ENCODE measurements at places on chromosomes 12 and 14.

DNA sequence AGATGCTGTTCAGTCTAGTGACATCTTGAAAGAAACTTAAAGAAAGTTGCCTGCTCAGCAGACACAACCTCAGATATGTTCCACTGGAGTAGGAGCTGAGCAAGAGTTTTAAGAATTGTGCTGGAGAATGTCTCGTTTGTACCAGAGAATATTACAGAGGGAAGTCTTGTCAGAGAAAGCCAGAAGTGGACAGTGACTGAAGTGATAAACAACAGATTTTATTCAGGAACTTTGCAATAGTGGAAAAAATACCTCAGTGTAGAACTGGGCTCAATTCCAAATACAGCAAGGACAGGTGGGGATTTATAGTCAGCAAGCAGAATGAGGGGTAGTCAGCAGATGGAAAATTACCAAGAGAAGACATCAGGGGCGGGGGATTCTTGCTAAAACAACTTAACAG is 18.6 kb downstream of the ZDHHC17 start:
- no peak for DNase-seq

GRCh38 chr12:52306731-52307130 is 14.5 kb downstream of the KRT83 start:
- DNase-seq, result no peak

DNA sequence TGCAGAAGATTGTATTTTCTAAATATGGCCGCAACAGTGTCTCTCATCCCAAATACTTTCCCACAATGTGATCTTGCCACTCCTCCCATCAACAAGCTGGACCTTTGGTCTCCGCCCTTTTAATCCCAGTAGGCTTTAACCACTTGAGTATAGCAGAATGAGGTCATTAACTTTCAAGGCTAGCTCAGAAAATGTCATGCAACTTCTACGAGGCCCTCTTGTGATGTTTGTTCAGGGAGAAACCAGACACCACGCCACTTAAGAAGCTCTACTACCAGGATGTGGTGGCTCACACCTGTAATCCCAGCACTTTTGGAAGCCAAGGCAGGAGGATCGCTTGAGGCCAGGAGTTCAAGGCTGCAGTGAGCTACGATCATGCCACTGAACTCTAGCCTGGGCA is 20.1 kb upstream of the OR6J1 start:
- peak; percentile 58 for DNase-seq

- no peak for DNase-seq
Measured at GRCh38 chr14:35351897-35352273, 52.7 kb downstream of the NFKBIA start.

GRCh38 chr12:84825149-84825548 is 87.5 kb downstream of the SLC6A15 start:
- peak; percentile 24 for DNase-seq

- DNase-seq, result no peak
Measured at GRCh38 chr12:105092336-105092735, 8.1 kb upstream of the ALDH1L2 start.

- no peak for DNase-seq
Measured at GRCh38 chr12:52697058-52697582, 6.2 kb downstream of the KRT77 start.

- no peak for DNase-seq
Measured at GRCh38 chr12:15544589-15544988, 222.3 kb downstream of the PTPRO start.

GRCh38 chr12:43283206-43283605 is 268.8 kb downstream of the ADAMTS20 start:
- no peak for DNase-seq

GRCh38 chr12:106080041-106080790 is 58.5 kb downstream of the NUAK1 start:
- DNase-seq, result peak; percentile 24

- DNase-seq, result no peak
Measured at GRCh38 chr12:47846294-47846996, 26.7 kb upstream of the HDAC7 start.

- DNase-seq, result no peak
Measured at GRCh38 chr14:99808515-99808914, 15.3 kb downstream of the EML1 start.

- peak; percentile 40 for DNase-seq
Measured at GRCh38 chr12:90064852-90065801, 356.5 kb upstream of the ATP2B1 start.

DNA sequence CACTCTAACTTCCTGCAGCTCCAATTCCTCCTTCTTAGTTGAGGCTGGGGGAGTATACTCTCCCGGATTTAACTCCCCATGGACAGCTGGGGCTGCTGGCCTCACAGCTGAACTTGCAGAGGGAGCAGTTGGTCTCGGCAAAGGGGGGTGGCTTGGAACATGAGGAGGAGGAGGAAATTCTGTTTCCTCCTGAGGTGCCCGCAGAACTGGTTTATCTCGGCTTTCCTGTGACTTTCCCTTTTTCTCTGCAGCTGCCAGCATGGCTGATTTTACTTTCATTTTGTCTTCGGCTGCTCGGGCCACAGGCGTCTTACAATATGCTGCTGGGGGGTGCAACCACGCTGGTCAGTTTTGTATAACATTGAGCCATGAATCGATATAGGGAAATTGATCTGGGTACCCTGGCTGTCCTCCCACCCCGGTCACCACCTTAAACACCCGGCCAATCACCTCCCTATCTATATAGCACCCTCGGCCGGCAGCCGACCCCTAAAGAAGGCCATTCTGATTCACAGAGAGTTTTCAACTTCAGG is 1317.6 kb downstream of the TMEM121 start:
- peak; percentile 27 for DNase-seq

- no peak for DNase-seq
Measured at GRCh38 chr12:110744151-110744571, 1.5 kb upstream of the PPP1CC start.

DNA sequence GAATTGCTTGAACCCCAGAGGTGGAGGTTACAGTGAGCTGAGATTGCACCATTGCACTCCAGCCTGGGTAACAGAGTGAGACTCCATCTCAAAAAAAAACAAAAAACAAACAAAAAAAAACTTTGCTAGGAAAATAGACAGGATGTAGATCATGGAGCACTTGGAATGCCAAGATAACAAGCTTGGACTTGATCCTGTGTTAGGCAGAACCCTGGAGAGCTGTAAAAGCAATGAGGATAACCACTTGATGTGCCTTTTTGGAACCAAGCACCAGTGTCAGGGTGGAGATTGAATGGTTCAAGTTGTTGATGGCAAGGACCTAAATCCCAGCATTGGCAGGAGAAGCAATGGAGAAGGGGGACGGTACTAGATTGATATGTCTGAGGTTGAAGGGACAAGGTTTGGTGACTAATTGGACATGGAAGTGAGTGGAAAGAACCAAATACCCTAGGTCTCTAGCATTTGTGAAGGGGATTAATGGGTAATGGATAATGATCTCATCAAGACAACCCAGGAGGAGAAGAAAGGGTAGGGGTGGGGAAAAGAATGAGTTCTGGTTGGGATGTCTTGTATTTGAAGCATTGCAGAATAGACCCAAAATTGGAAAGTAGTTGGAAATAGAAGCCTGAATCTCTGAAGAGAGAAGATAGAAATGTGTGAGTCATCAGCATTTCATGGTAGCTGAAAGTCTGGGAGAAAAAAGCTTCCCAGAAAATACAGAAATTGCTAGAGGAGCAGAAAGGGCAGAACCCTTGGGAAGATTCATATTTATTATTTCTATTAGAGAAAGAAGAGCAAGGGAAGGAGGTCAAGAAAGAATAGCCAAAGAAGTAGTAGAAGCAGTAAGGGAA is 176.7 kb downstream of the NUAK1 start:
- DNase-seq, result no peak

- DNase-seq, result peak; percentile 37
Measured at GRCh38 chr12:89353823-89354611, 1.7 kb upstream of the DUSP6 start.

GRCh38 chr12:50742776-50743175 is 21.1 kb upstream of the ATF1 start:
- no peak for DNase-seq

DNA sequence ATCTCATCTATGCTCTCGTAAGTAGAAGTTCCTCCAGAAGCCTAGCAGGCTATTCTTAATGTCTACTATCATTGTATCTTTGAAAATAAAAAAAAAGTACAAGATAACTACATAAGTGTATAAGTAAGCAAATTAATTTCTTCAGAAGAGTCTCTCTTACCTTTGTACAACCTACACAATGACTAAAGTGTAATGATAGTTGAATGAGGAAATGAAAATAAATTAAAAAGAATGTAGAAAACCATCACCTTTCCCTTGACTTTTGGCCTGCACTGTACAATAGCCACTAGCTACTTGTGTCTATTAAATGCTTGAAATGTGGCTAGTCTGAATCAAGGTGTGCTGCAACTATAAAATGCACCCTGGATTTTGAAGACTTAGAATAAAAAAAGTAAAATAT is 229.9 kb upstream of the FOXN3 start:
- DNase-seq, result no peak

DNA sequence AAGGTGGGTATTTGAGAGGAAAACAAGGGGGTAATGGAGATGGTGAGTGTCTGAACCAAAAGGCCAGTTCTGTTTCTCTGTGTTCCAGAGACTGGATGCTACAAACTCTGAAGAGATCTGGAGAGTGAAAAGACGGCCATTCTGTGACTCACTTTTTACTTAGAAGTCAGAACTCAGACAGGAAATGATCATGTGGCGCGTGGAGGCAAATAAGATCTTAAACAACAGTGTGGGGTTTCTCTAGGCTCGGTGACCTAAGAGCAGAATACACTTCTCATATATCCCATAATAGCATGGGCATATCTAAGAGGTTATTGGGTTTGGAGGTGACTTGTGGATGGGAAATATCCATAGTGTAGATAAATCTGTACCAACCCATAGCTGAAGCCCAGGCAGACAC is 463.5 kb downstream of the TMEM132D start:
- no peak for DNase-seq

DNA sequence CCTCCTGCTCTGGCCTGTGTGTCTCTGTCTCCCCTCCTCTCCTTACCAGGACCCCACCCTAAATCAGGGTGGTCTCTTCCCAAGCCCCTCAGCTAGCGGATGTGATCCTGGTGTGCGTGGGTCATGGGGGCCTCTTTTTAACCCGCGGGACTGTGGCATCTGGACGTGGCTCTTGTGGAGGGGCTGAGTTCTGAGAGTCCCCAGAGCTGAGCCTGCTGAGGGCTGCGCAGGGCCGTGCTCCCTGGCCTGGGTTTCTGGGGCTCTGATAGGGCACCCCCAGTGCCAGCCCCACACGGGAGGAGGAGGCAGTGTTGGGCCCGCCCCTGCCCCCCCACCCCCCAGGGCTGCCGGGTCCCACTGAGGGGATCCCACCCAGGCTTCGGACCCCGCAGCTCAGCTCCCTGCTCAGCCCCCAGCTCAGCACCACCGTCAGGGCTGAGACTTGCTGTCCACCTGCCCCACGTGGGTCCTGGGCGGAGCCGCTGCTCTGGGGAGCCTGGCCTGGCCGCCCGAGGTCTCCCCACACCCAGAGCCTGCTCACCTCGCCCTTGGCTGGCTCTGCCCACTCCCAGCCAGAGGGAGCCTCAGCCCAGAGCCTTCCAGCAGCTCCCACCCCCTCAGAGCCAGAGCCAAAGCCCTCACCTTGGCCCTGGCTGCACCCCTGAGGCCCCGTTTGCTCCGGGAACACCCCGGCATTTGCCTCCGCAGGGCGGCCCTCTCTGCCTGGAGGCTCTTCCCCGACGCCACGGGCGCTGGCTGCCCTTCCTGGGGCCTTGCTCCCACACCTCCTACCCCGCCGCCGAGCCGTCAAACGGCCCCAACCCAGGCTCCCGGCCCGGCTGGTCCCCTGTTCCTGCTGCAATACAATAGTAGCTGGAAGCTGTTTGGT is 31.5 kb downstream of the NOC4L start:
- no peak for DNase-seq

GRCh38 chr12:32155041-32155440 is 48.4 kb downstream of the BICD1 start:
- DNase-seq, result no peak

DNA sequence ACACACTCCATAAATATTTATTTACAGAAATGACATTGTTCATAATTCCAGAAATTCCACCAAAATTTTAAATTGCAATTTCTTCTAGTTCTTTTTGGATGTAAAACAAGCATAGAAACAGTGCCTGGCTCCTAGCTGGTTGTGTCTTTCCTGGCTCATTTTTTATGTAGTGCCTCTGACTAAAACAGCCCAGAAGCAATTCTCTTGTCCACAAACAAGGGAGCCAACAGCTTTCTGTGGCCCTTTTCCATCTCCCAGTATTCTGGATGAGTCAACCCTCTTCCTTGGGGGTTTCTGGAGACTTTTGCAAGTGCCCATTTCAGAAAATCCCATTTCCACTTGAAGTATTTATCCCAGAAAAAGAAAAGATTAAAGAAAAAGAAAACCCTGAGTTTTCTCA is 141.4 kb downstream of the PHLDA1 start:
- no peak for DNase-seq

DNA sequence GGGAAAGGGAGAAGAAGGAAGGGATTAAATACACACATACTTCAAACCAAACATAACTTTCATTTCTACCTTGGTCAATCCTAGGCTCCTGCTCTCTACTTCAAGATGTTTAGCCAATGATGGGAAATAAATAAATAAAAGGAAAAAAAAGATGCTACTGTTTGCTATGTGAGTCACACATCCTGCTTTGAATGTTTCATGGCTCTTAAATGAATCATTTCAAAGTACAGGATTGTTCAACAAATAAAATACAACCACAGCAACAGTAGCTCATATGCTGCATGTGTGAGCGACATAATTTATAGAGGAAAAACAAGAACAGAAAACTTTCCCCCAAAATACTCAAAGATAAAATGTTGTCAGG is 54.3 kb upstream of the NPFF start:
- DNase-seq, result peak; percentile 84

GRCh38 chr14:23148591-23149249 is 29.7 kb upstream of the CEBPE start:
- DNase-seq, result no peak

DNA sequence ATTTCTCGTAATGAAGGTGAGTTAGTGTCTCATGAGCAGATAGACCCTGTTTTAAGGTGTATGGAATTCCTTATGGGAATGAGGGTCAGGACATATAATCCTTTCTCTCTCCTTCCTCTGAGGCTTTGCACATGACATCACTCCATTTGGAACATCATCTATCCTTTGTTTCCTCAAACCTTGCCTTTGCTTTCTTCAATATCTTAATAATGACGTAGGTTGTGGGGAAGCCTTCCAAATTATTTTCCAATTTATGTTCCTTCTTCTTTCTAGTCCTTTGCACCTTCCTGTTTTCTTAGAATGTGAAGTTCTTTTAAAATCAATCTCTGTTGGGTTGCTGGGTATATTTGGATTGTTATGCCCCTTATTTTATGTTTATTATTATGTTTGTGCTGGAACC is 502.9 kb upstream of the STXBP6 start:
- DNase-seq, result no peak
